ENCODE measurements at places on chromosomes 1 and 21.

- DNase-seq, result no peak
These were observed 56.4 kb downstream of the EDN2 start for GRCh38 chr1:41427916-41428737.

GRCh38 chr21:46431448-46431847 lies 27.2 kb upstream of the DIP2A start:
- DNase-seq, result no peak

DNA sequence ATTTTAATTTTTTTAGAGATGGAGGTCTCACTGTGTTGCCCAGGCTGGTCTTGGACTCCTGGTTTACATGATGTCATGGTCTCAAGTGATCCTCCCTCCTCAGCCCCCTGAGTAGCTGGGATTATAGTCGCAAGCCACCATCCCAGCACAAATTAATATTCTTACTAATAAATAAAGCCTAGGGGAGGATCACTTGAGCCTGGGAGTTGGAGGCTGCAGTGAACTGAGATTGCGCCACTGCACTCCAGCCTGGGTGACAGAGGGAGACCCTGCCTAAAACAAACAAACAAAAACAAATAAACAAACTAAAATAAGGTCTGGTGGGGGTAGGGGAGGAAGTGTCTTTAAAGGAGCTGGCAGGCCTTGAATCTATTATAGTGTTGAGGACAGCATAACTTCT lies 8.7 kb upstream of the GADD45A start:
- no peak for DNase-seq

DNA sequence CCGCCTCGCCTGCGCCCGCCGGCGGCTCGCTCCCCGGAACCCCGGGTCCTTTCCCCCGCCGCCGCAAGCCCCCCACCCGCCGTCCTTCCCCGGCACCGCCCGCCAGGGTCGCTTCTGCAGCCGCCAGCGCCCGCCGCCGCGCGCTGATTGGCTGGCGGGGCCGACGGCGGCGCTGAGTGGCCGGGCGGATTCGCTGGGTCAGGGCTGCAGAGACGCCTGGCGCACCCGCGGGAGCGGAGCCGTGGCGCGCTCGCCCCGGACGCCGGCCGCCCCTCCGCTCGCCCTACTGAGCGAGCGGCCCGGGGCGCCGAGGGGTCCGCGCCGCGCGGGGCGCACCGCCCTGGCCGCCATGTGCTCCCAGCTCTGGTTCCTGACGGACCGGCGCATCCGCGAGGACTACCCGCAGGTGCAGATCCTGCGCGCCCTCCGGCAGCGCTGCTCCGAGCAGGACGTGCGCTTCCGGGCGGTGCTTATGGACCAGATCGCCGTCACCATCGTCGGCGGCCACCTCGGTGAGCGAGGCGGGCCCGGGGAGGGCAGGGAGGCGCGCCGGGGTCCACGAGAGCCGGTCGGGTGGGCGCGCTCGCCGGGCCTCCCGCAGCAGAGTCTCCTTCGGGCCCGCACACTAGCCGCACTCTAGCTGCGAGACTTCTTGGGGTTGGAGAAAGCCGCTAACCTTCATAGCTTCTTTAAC lies at the start of gene RIMKLA:
Gene RIMKLA, plus strand, starts transcription at position 207 of the 694 bp plus-strand sequence. Its CDS starts 143 bp downstream, at position 350.
- peak; percentile 65 for DNase-seq

- DNase-seq, result no peak
These were observed 102.8 kb downstream of the ETS2 start for GRCh38 chr21:38908537-38908936.

DNA sequence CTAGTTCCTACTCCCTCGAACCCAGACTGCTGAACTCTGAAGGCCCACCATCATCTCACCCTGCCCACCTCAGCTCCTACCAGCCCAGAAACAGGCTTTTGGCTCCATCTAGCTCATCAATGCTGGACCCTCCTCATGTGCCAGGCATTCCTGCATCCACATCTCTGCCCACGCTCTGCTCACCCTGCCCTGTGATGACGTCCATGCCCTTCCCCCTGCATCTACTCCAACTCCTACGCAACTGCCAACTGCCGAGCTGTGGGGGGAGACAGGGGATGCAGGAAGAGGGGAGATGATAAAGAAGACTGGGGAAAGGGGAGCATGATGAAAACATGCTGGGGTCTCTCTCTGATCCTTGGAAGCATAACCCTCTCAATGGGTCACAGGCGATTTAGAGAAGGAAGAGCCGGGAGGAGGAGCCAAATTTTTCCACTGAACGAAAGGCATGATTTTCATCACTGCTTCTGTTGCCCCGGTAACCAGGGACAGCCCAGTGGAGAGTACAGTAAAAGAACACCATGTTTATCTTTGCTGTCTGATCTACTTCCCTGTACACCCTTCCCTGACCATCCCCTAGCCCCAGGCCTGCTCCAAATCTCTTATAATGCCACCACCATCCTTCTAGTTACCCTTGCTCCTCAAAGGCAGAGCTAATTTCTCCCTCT lies 44.3 kb downstream of the CD34 start:
- peak; percentile 52 for DNase-seq

DNA sequence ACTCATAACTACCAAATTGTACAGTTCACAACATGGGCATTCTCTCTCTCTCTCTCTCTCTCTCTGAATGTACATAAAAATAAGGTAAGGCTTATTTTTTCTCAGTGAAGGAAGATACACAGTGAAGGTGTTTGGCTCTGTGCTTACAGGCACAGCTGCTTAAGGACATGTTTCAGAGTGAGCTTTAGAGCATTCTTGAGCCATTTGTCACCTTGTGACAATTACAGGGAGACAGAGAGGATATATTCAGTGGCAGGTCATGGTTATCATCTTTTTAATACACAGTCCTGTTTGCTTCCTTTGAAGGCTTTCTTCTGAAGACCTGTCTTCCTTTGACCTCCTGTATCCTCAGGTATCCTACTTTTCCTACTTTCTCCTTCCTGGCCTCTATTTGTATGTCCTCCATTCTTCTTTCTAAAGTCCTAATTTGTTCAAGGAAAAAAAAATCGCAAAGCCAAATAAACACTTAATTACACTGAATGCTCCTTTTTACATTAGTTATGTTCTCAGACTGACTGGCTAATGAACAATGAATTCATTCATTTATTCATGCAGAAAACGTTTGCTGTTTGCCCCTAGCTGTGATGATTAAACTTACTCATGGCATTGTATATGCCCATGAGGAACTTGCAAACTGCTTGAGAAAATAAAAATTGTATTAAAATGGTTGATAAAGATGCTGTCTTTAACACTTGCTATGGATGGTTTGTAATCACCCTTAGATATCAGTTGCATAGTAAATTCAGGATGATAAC lies 33.4 kb downstream of the HSD17B7 start:
- no peak for DNase-seq

- DNase-seq, result no peak
These were observed 70.3 kb downstream of the VPS26C start for GRCh38 chr21:37196847-37197246.

- DNase-seq, result no peak
These were observed 6.8 kb upstream of the SLAMF9 start for GRCh38 chr1:159960721-159961381.

DNA sequence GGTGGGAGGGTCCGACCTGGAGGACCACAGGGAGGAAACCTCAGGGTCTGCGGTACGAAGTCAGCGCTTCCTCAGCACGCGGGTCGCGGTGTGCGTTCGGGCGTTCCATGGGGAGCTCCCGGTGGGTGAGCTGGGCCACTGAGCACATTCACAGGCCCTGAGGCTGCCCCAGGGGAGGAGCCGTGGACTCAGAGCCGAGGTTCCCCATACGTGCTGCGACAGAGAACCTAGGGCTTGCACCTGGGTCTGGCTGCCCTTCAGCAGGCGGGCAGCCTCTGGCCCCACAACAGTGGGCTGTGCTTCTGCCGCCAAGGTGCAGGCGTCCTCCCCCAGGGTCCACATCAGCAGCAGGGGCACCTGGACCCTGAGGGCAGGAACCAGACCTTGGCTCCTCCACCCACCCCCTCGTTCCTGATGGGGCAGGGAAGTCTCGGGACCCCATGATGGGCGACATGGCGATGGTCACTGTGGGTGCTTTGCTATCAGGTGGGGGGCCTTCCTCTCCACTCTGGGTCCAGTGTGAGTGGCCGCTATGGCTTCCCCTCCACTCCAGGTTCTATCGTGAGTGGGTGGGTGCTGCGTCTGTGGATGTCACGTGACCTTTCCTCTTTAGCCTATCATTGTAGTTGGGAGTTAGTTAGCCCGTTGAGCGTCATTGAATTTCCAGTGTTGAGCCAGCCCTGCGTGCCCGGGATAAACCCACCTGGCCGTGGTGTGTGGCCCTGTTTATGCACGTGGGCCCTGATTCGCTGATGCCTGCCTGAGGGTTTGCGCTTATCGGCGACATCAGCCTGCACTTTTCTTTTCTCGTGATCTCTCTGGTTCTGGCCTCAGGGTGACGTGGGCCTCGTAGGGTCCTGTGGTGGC lies 27.9 kb downstream of the FTCD start:
- no peak for DNase-seq

- no peak for DNase-seq
These were observed 339 bp downstream of the PTGS2 start for GRCh38 chr1:186679924-186680244.

DNA sequence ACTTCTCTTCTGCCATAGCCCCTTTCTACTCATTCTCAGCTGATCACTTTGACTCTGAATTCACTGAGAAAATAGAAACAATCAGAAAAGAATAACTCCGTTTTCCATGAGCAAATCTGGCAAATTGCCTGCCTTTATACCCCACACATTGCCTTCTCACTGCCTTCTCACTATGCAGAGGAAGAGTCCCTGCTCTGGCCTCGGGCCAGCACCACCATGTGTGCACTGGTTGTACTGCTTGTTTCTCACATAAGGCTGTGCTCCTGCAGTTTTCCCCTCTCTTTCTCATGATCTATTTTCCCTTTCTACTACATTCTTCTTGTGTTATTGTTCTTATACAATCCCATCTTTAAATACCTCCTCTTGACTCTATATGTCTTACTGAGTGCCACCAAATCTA lies 2.3 kb upstream of the HMGCS2 start:
- no peak for DNase-seq

GRCh38 chr1:20354610-20355009 lies 63.9 kb downstream of the VWA5B1 start:
- DNase-seq, result no peak

DNA sequence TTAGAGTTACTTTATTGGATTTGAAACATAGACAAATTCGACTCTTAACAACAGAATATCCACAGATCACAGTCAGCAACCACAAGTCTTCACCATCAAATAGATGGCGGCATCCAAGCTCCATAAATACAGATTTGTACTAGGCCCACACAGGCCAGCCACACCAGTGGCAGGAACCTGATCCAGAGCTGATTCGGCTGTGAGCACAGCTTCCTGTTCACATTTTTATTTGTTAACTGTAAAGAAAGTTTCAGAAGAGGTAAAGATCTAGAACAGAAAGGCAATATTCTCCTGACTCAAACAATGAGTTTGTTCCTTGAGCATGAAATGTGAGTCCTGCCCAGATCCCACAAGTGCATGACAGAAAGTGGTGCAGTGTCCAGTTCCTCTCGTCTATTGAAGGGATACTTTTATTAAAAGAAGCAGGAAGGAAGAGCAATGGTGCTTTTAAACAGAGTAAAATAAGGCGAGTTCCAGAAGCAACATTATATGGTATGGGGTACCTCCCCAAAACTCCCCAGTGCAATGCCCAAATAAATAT lies 205.8 kb downstream of the SLC45A1 start:
- peak; percentile 65 for DNase-seq

GRCh38 chr1:64861611-64862010 lies 104.7 kb downstream of the JAK1 start:
- no peak for DNase-seq
